Stimulated activated CD4-positive, alpha-beta T cell treated with anti-CD3 and anti-CD28 coated beads, Interleukin-4, amount 100 ng/mL, for 48 hours (primary cell): ENCODE measurements at places on chromosomes 12 and 14.

- DNase-seq, result no peak
These were observed 26.3 kb downstream of the PDE6H start for GRCh38 chr12:14999021-14999694.

GRCh38 chr12:62750941-62751809, 183.8 kb downstream of the PPM1H start:
- DNase-seq, result no peak

DNA sequence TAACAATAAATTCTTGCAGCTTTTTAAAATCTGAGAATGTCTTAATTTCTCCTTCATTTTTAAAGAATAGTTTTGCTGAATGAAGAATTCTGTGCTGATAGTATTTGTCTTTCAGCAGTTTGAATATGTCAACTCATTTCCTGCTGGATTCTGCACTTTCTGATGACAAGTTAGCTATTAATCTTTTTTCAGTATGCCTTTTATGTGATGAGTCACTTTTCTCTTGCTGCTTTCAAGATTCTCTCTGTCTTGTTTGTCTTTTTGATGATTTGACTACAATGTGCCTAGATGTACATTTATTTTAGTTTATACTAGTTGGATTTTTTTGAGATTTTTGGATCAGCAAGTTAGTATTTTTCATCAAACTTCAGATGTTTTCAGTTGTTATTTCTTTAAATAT, 87.9 kb upstream of the AVPR1A start:
- no peak for DNase-seq

GRCh38 chr12:49942921-49943624, 7.5 kb upstream of the AQP2 start:
- no peak for DNase-seq

DNA sequence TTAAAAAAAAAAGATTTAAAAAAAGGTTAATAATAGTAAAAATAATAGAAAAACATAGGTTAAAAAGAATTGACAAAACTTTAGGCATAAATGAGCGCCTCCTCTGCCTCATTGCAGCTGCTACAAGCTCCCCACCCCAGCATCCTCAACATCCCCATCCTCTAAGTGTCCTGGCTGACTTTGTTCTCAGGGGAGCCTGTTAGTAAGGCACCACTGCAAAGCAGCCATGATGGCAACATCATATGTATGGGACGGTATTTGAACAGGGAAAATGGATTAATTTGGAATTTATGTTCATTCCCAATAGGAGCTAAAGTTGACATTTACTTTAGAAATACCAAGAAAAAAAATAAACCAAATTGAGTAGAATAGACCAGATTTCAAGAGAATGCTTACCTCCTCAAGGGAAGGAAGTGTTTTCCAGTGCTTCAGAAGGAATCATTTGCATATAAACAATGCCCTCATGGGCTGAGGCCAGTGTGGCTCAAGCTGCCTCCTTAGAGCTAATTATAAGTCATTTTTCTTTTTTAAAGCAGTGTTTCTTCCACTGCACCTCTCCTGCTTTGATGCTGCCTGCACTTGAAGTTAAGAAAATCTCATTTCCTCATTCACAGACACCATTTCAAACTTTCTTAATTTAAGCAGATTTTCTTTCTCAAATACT, 59.6 kb downstream of the DACT1 start:
- DNase-seq, result no peak

GRCh38 chr12:123671876-123672275, 963 bp downstream of the TCTN2 start:
- no peak for DNase-seq

- no peak for DNase-seq
These were observed 58.3 kb upstream of the ARID2 start for GRCh38 chr12:45671254-45671653.

DNA sequence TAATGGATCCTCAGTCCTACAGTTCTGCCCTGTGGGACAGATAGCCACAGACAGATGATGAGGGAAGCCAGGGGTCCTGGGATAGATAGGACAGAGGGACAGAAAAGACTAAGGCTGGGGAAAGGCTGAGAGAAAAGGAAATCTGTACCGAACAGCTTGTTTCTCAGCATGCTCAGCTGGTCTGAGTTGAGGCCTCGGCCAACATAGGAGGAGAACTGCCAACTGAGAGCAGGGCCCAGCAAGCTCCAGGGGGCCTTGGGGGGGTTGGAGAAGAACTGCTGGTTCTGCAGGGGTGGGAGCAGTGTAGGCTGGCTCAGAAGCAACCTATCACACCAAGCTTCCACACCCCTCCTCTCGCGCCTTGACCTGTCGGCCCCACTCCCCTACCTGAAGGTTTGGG, 10.1 kb downstream of the IL23A start:
- DNase-seq, result no peak

- no peak for DNase-seq
These were observed 142.8 kb downstream of the PAWR start for GRCh38 chr12:79547735-79548609.
